Osteocyte (in vitro differentiated cells): ENCODE measurements at places on chromosomes 1 and 21. TPM values are rescaled to one million over a fixed set of nuclear protein-coding genes. Genes with fewer than 3 reads are reported as not detected.

The DMRTA2 gene
- total RNA-seq: 0.19 TPM in 1 of 2 replicates, not detected in the other

The ZFP69 gene
- 3.7 and 4.9 TPM in 2 replicates for total RNA-seq

- no peak overlapping the region for H3K4me3 ChIP-seq
- no peaks in the 10 kb centered on the region for H3K4me1 ChIP-seq
- DNase-seq: no peak
- no peaks in the 10 kb centered on the region for H3K36me3 ChIP-seq
These were observed 195.1 kb upstream of the SAMSN1 start for GRCh38 chr21:14741256-14741655.

DNA sequence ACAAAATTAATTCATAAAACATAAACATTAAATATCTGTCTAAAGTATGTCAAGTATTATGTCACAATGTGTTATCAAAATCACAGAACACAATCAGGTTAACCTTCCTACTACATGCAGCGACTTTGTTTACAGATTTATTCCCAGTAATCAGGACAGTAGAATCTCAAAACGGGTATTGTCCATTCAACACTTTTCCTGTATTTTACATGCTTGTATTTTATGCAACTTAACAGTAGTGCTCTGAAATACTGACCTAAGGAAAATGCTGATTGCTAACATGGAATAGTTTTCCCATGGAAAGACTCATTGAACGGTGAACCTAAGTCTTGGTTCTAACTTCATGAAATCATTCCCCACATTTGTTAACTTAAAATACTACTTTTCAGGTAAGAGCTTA is 2.3 kb downstream of the SERBP1 start:
- H3K36me3 ChIP-seq: peaks cover 29% of the 10 kb centered on the region
- H3K27me3 ChIP-seq: no peaks in the 10 kb centered on the region
- peak overlapping the region; percentile 87 for H3K4me3 ChIP-seq
- no peak overlapping the region for H3K27ac ChIP-seq
- peaks cover 41% of the 10 kb centered on the region for H3K4me1 ChIP-seq

DNA sequence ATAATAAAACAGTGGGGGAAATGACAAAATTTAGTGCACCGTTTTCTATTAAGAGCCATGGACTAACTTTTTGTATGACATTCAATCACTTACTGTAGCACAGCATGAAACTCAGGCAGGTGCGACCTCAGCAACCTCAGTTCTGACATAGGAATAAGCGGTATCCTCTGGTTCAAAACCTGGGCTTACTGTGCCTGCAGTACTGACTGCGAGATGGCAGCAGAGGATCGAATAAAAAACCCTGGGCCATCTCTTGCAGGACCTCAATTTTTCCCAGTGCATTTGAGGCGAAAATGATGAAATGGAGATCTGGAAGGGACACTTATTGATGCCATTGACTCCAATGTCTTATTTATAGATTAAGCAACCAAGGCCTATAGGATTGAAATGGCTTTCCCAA is 214.7 kb downstream of the ADGRL2 start:
- no peaks in the 10 kb centered on the region for H3K4me1 ChIP-seq
- no peaks in the 10 kb centered on the region for H3K27me3 ChIP-seq
- H3K27ac ChIP-seq: no peak overlapping the region
- no peak overlapping the region for H3K4me3 ChIP-seq
- no peaks in the 10 kb centered on the region for H3K36me3 ChIP-seq

GRCh38 chr1:229714306-229714705 is 88.3 kb downstream of the URB2 start:
- DNase-seq: no peak
- no peaks in the 10 kb centered on the region for H3K27me3 ChIP-seq
- H3K4me1 ChIP-seq: peaks cover 44% of the 10 kb centered on the region

DNA sequence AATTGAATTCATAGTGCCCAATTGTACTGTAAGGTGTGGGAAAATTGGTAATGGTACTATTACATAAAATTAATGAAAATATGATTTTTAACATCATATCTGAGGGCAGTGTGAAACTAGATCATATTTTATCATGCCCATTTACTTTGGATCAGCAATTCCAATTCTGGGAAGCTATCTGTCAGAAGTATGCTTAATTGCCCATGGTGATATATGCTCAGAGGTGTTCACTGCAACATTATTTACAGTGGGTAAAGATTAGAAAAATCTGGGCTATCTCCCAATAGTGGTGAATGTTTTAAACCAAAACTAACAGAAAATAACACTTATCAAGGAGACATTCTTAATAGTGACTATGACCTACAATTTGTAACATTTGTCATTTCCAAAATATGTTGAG is 1260.0 kb downstream of the BRINP3 start:
- H3K27ac ChIP-seq: no peak overlapping the region
- H3K36me3 ChIP-seq: no peaks in the 10 kb centered on the region
- no peak overlapping the region for H3K4me3 ChIP-seq

DNA sequence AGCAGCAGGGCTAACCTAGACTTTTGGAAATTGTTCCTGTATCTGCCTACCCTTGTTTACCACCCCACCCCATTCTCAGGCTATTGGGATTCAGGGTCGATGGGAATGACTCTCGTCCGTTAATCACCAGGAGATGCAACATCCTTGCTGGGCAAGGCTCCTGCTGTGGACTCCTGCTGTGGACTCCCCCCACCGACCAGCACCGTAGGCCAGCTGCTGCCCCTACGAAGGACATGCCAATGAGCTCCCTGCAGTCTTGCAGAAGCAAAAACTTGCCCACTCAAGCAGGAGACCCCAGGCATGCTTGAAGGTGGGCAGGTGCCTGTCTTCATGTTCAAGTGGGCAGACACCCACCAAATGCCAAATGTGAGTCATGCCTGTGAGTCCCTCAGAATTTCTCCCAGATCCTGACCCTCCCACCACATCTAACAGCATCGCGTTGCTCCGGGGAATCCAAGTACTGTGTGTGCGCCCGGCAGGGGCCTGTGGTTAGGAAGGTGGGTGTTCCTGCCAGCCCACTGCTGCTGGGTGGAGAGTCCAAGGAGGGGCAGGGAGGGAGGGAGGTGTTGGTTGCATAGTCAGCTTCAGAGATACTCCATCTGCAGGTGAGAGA is 41.7 kb upstream of the SOX13 start:
- H3K4me3 ChIP-seq: no peak overlapping the region
- no peak overlapping the region for H3K27ac ChIP-seq
- H3K27me3 ChIP-seq: peaks cover 17% of the 10 kb centered on the region

The TAGLN2 gene
- 161 and 169 TPM in 2 replicates for total RNA-seq

GRCh38 chr1:2861143-2861987 is 59.9 kb upstream of the TTC34 start:
- no peak for DNase-seq
- no peaks in the 10 kb centered on the region for H3K36me3 ChIP-seq
- no peaks in the 10 kb centered on the region for H3K4me1 ChIP-seq

DNA sequence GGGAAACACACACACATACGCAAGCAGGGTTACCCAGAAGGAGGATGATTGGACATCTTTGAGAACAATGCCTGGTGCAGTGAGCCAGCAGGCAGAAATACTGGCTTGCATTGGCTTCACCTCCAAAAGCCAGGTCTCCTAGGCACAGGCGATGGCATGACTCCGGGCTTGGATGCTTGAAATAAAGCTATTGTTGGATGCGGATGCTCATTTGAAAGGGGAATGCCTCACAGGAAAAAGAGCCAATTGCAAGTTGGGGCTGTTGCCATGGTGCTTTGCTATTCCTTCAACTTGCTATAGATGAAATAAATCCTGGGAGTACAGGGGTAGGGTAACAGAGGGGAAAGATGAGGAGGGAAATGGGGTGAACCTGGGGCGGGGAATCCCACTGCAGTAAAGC is 180.7 kb upstream of the SGIP1 start:
- peaks cover 28% of the 10 kb centered on the region for H3K36me3 ChIP-seq
- H3K27me3 ChIP-seq: no peaks in the 10 kb centered on the region
- peak overlapping the region; percentile 48 for H3K4me3 ChIP-seq
- DNase-seq: no peak

DNA sequence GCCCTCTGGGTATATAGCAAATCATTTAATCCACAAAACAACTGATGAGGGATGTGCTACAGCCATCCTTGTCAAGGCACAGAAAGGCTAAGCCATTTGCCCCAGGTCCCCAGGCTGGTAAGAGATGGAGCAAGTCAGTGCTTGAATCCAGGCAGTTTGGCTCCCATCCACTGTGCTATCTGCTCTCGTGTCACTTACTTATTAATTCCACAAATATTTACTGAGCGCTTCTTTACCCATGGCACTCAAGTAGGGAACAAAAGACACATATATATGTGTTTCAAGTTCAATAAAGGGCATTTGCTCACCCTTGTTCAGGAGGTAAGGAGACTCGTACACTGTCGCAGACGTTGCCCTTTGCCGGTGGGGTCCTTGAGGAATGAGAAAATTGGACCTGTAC is 38.6 kb upstream of the MPZL1 start:
- H3K4me3 ChIP-seq: no peak overlapping the region
- peaks cover 8% of the 10 kb centered on the region for H3K4me1 ChIP-seq
- DNase-seq: no peak

DNA sequence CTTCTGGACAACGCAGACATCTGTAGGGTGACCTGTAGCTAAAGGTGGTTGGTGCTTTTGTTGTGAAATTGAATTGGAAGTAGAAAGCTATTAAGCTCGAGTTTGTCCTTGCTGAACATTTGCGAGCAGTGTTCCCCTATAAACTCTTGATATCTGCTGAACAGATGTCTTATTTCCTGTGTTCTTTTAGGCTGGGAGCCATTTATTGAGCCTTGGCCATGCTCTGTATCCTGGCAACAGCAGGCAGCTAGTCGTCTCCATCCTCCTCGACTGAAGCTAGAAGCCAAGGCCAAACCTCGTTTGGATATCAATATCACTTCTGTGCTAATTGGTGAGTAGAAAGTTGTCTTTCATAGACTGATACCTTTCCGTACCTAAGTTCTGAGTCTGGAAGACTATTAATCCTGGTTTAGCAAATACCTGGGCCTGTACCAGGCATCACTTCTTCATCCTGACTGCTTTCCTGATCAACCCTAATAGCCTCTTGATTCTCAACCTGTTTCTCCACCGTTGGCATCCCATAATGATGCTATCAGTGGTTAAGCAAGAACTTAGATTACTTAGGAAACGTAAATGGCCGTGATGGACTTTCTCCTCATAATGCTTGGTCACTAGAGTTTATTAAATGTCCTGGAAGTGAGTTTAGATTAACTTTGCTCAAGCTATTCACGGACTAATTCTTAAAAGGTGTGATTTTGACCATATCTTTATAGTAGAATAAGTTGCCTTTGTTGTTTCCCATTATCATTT is 103.4 kb downstream of the VPS13D start:
- H3K4me3 ChIP-seq: no peak overlapping the region
- H3K4me1 ChIP-seq: peaks cover 17% of the 10 kb centered on the region
- H3K36me3 ChIP-seq: peaks cover 49% of the 10 kb centered on the region
- no peak overlapping the region for H3K27ac ChIP-seq
- DNase-seq: no peak

The ZNF648 gene
- total RNA-seq: not detected in 2 replicates

The LCE3E gene
- total RNA-seq: not detected in 2 replicates

The LENEP gene
- not detected in 2 replicates for total RNA-seq

DNA sequence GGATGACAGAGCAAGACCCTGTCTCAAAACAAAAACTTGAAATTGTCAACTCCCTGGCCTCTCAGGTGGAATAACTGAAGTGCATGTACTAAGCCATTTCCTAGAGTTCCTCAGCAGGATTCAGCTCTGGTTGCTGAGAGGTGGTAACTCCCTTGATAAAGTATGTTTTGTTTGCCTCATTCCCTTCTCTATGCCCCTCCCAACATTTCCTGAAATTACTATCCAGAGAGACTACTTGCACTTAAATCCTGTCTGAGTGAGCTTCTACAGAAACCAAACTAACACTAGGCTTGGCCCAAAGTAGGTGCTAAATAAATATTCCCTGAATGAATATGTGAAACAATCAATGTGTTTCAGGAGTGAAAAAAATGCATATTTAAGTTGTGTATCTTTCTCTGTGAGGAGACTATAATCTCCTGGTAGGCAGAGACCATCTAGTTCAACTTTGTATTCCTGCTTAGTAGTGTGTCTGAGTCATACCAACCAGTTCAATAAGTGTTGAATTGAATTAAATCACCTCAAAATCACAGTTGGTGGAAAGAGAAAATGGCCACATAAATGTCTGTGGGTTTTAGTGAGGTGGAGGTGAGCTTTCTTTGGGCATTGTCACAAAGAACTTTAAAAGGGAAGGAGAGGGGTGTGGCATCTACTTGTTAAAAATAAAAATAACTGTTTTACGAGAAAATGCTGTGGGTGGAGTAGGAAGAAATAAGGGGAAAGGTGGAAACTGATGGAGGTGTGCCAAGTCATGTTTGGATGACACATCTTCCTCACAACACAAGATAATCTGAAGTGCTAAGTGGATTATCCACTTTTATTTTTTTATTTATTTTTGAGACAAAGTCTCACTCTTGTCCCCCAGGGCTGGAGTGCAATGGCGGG is 12.6 kb downstream of the RIMKLA start:
- H3K27ac ChIP-seq: no peak overlapping the region
- H3K36me3 ChIP-seq: no peaks in the 10 kb centered on the region
- no peak overlapping the region for H3K4me3 ChIP-seq
- DNase-seq: no peak
- H3K4me1 ChIP-seq: no peaks in the 10 kb centered on the region

DNA sequence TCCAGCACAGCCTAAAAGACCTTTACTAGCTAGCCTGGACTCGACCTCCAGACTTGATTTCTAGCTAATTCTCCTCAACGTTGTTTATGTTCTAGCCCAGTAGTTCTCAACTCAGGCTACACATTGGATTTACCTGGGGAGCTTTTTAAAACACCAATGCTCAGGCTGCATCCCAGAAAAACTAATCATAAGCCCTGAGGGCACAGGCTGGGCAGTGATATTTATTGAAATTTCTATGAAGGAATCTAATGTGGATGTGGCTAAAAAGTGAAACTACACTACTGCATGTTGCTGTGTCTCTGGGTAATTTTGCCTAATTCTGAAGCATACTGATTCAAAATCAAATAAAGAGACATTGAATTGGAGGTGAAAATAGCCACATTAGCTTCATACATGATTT is 479.4 kb downstream of the KCNT2 start:
- H3K4me1 ChIP-seq: peaks cover 19% of the 10 kb centered on the region
- no peaks in the 10 kb centered on the region for H3K27me3 ChIP-seq
- no peak for DNase-seq
- H3K4me3 ChIP-seq: no peak overlapping the region
- H3K27ac ChIP-seq: no peak overlapping the region

The KCNE1 gene
- total RNA-seq: 0.44 and 0.59 TPM in 2 replicates

GRCh38 chr1:176897350-176898236 is 266.9 kb downstream of the ASTN1 start:
- H3K36me3 ChIP-seq: no peaks in the 10 kb centered on the region
- peaks cover 5% of the 10 kb centered on the region for H3K27me3 ChIP-seq
- H3K27ac ChIP-seq: no peak overlapping the region
- peaks cover 8% of the 10 kb centered on the region for H3K4me1 ChIP-seq
- peak overlapping the region; percentile 71 for H3K4me3 ChIP-seq
- no peak for DNase-seq

GRCh38 chr1:204081164-204081790 is 8.4 kb downstream of the SOX13 start:
- no peaks in the 10 kb centered on the region for H3K27me3 ChIP-seq
- H3K36me3 ChIP-seq: no peaks in the 10 kb centered on the region
- H3K4me1 ChIP-seq: peaks cover 55% of the 10 kb centered on the region
- no peak for DNase-seq
- no peak overlapping the region for H3K27ac ChIP-seq
